ENCODE measurements at places on chromosomes 6 and 20.

GRCh38 chr20:37596890-37597536 lies 69.3 kb upstream of the BLCAP start:
- peak; percentile 54 for DNase-seq

- DNase-seq: no peak
These were observed 116.5 kb downstream of the CLIC5 start for GRCh38 chr6:45898941-45899682.

GRCh38 chr6:27370391-27370790 lies 18.2 kb upstream of the ZNF391 start:
- no peak for DNase-seq

- no peak for DNase-seq
These were observed 1.4 kb upstream of the NRN1 start for GRCh38 chr6:6008089-6008647.

GRCh38 chr20:50278684-50279531 lies 88.3 kb downstream of the CEBPB start:
- DNase-seq: no peak

DNA sequence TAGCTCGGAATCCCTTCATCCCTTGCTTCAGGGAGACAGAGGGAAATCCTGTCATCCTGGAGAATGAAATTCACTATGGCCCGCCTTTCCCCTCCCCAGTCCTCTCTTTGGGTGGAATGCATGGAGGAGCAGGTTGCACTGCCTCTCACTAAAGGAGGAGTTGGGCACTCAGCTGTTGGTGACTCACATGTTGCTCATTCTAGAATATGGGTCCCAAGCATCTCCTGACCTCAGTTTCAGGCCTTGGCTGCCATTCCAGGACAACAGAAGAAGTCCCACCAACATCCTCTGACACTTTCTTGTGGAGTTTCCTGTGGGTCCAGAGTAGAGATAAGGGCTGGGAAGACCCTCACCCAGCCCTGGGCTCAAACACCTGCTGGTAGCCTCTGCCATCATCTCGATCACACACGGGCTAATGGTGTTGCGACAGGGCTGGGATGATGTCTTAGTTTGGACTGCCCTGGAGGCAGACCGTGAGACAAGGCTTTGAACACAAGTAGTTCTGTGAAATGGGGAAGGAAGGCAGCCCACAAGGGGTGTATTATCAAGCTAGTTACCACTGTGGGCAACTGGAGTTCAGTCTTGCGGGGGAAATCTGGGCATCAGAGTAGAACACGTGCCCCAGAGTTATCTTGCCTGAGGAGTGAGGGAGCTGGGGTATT lies 52.4 kb upstream of the RNF24 start:
- DNase-seq: no peak

DNA sequence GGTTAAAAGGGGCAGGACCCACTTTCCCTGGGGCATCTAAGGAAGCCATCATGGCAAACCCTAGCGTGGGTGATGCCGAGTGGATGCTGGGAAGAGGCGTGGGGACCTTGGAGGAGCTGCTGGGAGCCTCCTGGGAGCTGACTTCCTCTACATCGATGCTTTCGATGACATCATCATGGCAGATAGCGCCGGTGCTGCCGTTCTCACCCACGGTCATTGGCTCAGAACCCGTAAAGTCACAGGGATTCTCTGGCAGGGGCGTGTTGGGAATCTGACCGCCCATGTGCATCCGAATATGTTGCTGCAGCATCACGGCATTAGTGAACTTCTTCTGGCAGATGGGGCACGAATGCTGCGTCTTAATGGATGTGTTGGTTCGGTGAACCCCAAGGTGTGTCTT lies 12.1 kb downstream of the SALL4 start:
- DNase-seq: no peak

DNA sequence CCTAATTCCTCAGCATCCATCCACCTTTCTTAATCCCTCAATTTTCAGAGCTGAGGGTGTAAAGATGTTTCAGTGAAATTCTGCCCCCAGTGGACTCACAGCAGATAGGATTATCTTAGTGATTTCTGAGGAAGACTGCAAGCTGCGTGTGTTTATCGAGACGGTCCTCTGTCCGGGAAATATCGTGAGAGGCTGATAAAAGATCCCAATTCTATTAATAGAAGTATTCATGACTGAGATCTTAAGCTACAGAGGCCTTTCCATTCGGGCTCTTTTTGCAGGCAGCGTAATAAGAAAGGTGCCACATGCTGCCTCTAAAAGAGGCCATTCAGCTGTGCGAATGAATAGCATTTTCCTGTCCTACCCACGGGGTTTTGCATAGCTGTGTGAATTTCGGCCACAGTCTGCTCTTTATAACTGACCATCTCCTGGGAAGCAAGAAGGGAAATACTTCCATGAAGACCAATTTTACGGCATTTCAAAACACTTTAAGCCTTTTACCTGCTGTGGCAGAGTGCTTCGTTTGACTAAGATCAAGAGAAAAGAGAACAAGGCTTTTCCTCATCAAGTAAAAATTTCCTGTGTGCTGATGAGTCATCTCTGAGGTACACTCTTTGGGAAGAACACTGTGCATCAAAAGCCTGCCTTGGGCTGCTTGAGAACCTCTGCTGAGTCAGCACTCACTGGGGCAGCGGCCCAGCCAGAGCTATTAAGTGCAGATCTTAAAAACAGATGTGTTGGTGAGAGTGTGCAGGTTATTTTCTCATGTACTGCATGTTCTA lies 208.8 kb downstream of the ARHGAP18 start:
- peak; percentile 95 for DNase-seq

DNA sequence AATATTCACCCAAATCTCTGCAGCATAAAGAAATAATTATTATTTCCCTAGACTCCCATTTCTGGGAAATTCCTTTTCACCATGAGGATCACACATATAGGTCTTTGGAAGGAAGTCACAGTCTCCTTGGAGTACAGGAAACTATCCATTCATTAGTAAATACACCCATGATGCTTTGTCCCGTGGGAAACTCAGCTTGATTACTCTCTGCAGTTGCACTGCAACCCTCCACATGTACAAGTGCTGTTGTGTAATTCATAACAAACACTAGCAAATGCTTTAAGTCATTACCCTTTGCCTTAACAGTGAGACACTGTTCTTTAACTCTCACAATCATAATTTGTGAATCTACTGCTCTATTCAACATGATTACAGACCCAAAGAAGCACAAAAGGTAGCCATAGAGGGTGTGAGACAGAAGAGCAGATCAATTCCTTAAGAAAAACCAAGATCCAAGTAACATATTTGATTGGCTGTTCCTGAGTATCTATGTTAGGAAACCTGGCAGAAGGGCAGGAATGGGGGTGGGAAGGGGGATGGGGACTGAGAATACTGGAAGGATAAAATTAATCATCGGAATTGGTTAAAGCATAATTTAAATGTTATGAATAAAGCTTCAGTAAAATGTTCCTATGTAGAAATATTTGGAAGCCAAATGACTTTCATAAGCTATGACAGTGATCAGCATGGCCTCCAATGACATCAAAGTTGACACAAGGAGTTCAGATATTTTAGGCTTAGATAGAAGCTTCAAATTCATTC lies 268.0 kb downstream of the HACE1 start:
- DNase-seq: no peak

DNA sequence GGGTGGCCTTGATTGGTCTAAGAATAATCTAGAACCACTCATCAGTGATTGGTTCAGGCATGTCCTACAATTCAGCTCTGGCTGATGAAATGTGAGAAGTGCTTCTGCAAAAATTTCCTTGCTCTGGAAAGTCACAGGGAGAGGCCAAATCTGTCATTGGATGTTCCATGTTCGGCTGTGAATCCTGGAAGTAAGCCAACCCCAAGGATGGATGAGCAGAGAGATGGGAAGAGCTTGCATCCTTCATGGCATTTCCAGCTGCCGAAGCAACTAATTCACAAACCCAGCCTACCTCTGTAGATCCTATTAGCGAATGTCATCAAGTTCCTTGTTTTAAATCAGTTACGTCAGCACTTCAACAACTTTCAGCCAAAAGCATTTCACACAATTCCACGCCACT lies 187.2 kb upstream of the SOX4 start:
- DNase-seq: no peak
